ENCODE measurements at places on chromosomes 2 and 18. TPM values are rescaled to one million over a fixed set of nuclear protein-coding genes. Genes with fewer than 3 reads are reported as not detected.

ZAP70 gene
- not detected for total RNA-seq

CFAP221 gene
- 0.34 TPM for total RNA-seq

BOLL gene
- not detected for total RNA-seq

SERPINB2 gene
- not detected for total RNA-seq

RBKS gene
- total RNA-seq, result 8.8 TPM

GDF7 gene
- total RNA-seq, result 0.05 TPM

ZNF2 gene
- 3.7 TPM for total RNA-seq

PRSS56 gene
- total RNA-seq, result 0.16 TPM

CFAP65 gene
- total RNA-seq, result 0.15 TPM

CNTNAP5 gene
- total RNA-seq, result not detected

SFTPB gene
- total RNA-seq, result 0.23 TPM

GKN1 gene
- total RNA-seq, result 0.72 TPM

Data from A549 treated with DMSO at 1 μM for 4 hours (cell line).